Activated T-cell treated with anti-CD3 and anti-CD28 coated beads, Interleukin-2, amount 50 U/mL, for 48 hours (primary cell): ENCODE measurements at places on chromosomes 11 and 22.

DNA sequence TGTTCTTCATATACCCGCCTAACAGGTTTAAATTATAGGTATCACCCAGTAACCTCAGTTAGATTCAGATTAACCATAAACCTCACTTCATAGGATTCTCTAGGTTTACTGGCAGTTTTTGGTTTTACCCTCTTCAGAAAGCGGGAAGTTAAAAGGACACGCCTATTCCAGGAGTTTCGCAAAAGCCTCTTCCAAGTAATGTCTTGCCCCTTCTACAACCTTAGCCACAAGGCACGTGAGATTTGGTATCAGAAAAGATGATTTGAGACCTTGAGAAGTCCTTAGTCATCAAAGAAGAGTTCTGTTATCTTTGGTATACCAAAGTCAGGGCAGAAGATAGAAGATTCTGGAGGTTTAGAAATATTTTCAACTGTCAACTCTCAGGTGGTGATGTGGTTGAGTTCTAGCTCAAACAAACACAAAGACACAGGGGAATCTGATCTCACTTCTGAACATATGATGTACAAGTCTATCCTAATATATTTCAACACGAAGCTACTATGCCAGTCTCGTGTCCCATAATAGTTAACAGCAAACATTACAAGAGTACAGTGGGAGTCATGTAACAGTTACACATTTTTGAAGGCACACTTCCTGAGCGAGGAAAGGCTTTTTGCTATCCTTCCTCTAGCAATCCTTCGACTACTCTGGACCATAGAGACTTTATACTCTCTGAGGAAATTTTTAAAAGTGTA, 103.5 kb downstream of the USP35 start:
- no peak for DNase-seq

DNA sequence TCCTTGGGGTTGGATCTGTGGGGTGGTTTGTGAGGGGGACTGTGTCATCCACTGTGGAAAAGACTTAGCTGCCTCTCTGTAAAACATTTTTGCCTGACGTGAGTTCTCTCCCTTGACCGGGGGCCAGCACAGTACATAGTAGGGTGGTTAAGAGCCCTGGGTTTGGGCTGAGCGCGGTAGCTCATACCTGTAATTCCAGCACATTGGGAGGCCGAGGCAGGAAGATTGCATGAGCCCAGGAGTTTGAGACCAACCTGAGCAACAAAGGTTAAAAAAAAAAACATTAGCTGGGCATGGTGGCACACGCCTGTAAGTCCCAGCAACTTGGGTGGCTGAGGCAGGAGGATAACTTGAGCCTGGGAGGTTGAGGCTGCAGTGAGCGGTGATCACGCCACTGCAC, 74.7 kb upstream of the WNT7B start:
- no peak for DNase-seq

- DNase-seq = no peak
Measured at GRCh38 chr11:126542334-126543015, 187.0 kb downstream of the ST3GAL4 start.

DNA sequence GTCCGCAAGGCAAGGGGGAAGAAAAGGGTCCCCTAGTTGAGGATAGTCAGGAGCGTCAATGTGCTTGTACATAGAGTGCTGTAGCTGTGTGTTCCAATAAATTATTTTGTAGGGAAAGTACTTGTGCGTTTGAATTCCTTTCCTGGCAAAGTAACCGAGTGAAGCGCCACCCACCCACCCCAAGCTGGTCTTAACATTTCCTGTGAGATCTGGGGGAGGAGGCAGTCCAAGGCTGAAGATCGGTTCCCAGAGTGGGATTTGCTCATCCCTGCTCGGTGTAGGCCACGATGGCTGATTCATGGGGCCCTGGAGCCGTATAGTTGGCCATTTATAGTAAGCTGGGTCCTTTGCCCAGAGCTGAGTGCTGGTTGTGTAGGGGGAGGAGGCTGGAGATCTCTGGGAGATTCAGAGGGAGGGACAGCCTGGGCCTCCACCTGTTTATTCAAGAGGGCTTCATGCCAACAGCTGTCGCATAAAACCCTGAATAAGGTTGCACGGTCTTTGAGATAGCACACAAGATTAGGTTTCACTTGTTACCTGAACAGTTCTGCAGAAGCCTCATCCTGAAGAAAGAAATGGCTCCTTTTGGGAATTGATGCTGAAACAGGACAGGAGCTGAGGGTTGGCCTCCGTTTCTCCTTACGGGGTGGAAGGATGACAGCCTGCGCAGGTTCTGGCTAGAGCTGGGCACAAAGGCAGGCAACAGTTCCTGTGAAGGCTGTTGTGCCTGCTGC, 2.4 kb downstream of the ATF4 start:
- DNase-seq = peak; percentile 71

DNA sequence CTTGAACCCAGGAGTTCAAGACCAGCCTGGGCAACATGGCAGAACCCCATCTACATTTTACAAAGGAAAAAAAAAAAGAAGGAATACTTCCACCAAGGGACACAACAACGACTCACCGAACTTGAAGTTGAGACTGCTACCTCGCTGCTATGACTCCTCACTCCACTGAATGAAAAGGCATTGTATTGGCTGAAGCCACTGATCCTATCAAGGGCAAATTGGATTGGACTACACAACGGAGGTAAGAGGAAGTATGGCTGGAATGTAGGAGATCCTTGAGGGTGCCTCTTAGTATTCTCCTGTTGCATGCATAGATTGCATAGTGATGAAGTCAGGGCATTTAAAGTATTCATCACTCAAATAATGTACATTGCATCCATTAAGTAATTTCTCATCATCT, 97.9 kb downstream of the CWF19L2 start:
- DNase-seq = no peak

DNA sequence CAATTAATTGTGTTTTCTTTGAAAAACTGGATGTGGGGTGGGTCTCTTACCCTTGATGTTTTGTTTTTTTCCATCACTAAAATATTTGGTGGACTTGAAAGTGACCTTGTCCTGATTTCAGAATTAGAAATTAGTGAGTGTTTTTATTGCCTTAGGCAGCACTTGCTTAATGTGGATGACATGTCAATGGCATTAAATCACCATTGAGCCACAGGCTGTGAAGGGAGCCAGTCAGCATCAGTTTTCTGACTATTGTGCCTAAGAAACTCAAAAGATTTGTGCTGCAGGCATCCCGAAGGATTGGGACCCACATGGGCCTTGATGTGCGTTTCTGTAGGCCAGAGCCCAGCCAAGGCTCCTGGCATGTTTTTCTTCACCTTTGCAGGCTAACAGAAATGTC, 53.8 kb downstream of the SWAP70 start:
- no peak for DNase-seq

GRCh38 chr11:82899186-82899820, 927 bp downstream of the PRCP start:
- no peak for DNase-seq

- DNase-seq = no peak
Measured at GRCh38 chr22:42288791-42289190, 18.3 kb upstream of the TCF20 start.

- DNase-seq = no peak
Measured at GRCh38 chr11:44572436-44572835, 7.0 kb downstream of the CD82 start.

- DNase-seq = no peak
Measured at GRCh38 chr11:115659061-115659963, 155.1 kb upstream of the CADM1 start.
